Suprapubic skin (tissue), 4 donors: ENCODE measurements at places on chromosomes 13 and 19.

DNA sequence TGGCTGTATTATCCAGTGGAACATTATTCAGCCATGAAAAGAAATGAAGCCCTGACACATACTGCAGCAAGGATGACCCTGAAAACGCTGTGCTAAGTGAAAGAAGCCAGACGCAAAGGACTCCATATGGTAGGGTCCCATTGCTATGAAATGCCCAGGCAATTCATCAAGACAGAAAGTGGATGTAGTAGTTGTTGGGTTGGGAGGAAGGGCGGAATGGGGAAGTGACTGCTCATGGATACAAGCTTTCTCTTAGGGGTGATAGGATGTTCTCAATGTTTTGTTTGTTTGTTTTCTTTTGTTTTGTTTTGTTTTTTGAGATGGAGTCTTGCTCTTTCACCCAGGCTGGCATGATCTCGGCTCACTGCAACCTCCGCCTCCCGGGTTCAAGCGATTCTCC, 11.1 kb upstream of the CEACAM16 start:
- DNase-seq: no peak

DNA sequence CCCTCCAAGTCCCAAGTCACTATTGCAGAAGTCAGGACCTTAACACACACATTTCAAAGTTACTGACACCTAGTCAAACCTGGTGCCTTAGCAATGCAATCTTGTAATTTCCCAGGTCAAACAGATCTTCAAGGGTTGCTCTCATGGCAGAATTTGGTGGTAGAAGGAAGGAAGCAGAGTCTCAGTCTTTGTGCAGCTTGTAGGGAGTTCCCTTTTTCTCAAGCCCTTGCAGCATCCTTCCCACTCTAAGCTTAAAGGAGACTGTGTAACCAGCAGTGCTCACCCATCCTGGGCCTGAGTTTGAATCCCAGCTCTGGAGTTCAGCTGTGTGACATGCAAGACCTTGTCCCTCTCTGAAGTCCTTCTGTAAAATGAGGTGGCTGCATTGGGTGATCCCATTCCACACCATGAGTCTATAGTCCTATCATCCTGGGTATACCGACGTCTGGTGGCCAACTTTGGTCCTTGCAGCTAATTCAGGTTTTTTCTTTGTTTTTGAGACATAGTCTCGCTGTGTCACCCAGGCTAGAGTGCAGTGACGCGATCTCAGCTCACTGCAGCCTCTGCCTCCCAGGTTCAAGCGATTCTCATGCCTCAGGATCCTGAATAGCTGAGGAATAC, 9.8 kb downstream of the SIGLEC10 start:
- no peak for DNase-seq

GRCh38 chr13:38879278-38879677, 111.4 kb downstream of the STOML3 start:
- no peak for DNase-seq

DNA sequence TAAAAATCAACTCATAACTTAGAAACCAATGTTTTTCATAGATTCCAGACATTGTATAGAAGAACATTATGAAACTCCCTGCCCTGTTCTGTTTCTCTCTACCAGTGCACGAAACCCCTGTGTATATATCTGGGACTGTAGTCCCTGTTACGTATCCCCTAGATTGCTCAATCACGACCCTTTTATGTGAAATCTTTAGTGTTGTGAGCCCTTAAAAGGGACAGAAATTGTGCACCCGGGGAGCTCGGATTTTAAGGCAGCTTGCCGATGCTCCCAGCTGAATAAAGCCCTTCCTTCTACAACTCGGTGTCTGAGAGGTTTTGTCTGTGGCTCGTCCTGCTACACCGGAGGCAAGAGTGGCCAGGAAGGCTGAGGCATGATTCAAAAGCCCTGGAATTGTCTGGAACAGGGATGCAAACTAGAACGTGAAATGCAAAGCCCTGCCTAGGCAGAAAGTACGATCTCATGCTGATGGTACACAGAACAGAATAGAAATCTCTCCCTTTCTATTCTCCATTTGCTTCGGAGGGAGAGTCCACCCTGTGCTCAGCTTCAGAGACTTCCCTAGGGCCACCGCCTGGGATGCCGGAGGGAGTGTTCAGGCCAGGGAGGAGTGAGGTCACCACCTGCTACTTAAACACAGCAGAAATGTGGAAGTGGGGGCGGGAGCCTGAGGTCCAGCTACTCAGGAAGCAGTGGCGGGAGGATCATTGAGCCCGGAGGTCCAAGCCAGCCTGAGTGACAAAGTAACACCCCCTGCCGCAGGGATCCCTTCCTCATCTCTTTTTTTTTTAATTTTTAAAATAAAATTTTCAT, 758 bp upstream of the ZNF888 start:
- DNase-seq: no peak

- DNase-seq: no peak
Observed at GRCh38 chr13:48770372-48770771, 116.6 kb downstream of the CYSLTR2 start.

DNA sequence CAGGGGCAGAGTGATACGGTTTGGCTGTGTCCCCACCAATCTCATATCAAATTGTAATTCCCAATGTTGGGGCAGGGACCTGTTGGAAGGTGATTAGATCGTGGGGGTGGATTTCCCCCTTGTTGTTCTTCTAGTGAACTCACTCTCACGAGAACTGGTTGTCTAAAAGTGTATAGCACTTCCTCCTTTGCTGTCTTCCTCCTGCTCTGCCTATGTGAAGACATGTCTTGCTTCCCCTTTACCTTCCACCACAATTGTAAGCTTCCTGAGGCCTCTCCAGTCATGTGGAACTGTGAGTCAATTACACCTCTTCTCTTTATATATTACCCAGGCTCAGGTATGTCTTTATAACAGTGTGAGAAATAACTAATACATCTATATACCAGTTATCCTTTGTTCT, 706.4 kb upstream of the KLHL1 start:
- DNase-seq: no peak
